Astrocyte (in vitro differentiated cells and primary cell): ENCODE measurements at places on chromosomes 13 and 19. TPM values are rescaled to one million over a fixed set of nuclear protein-coding genes. Genes with fewer than 3 reads are reported as not detected.

Gene PSG11
- total RNA-seq: 0.26 and 0.43 TPM in 2 replicates

Gene ZNF540
- 0.66 and 0.77 TPM in 2 replicates for total RNA-seq

Gene ZNF433
- not detected in 2 replicates for total RNA-seq

Gene C19orf38
- total RNA-seq: 0.23 and 0.58 TPM in 2 replicates

Gene CYP4F2
- not detected in 2 replicates for total RNA-seq

Gene LILRB2
- not detected in 2 replicates for total RNA-seq

Gene PINLYP
- total RNA-seq: 0.30 and 0.96 TPM in 2 replicates

Gene VSTM2B
- not detected in 2 replicates for total RNA-seq

Gene ZNRF4
- 0.19 TPM in 1 of 2 replicates, not detected in the other for total RNA-seq

Gene IL12RB1
- 0.07 TPM in 1 of 2 replicates, not detected in the other for total RNA-seq

Gene B3GNT8
- total RNA-seq: 2.5 and 3.0 TPM in 2 replicates

Gene PGLYRP2
- total RNA-seq: not detected in 2 replicates

Gene PPAN
- total RNA-seq: 54.2 and 55.6 TPM in 2 replicates

Gene SUCLA2
- 35.4 and 41.7 TPM in 2 replicates for total RNA-seq

Gene SIGLEC12
- total RNA-seq: not detected in 2 replicates

Gene MEIOSIN
- total RNA-seq: not detected in 2 replicates

Gene PBX4
- 0.75 and 0.93 TPM in 2 replicates for total RNA-seq

Gene PRODH2
- total RNA-seq: not detected in 2 replicates

Gene CYP2F1
- not detected in 2 replicates for total RNA-seq

Gene SLC25A41
- 0.55 and 0.75 TPM in 2 replicates for total RNA-seq

Gene DKKL1
- 0.89 and 1.1 TPM in 2 replicates for total RNA-seq

Gene OR1I1
- total RNA-seq: not detected in 2 replicates

Gene TMEM238
- 1.4 and 2.1 TPM in 2 replicates for total RNA-seq

Gene CBARP
- 18.8 and 19.8 TPM in 2 replicates for total RNA-seq

Gene GJB6
- total RNA-seq: not detected in 2 replicates

Gene ZNF738
- total RNA-seq: 13.1 and 18.6 TPM in 2 replicates

Gene COX7A1
- total RNA-seq: 0.64 TPM in 1 of 2 replicates, not detected in the other

Gene UNC13A
- 1.2 and 1.4 TPM in 2 replicates for total RNA-seq

Gene JSRP1
- 0.36 and 1.3 TPM in 2 replicates for total RNA-seq

Gene MBD3L2
- total RNA-seq: 0.57 TPM in 1 of 2 replicates, not detected in the other
